Activated CD4-positive, alpha-beta T cell treated with anti-CD3 and anti-CD28 coated beads, Interleukin-10, Interleukin-2, amounts not matched to agents 100 ng/mL and 50 ng/mL, durations not matched to agents 16 hours and 8 hours (primary cell): ENCODE measurements at places on chromosomes 3 and 15.

DNA sequence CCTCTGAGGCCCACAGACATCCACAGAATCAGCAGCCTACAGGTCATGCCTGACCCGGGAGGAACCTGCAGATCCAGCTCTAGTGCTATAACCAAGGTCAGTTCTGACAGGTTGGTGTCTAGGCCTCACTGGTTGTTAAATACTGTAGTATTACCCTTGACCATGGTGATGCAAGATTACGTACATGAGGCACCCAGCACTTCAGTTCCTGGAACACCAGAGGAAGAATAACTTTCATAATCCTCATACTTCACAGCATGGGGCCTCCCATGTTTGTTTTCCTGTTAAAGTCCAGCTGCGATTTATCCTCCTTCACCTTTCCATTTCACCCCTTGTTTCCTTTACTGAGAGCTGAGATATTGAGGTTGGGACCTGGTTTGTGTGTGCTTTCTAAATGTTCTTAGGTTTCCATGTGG is 34.4 kb upstream of the GLCE start:
- DNase-seq = peak; percentile 28

DNA sequence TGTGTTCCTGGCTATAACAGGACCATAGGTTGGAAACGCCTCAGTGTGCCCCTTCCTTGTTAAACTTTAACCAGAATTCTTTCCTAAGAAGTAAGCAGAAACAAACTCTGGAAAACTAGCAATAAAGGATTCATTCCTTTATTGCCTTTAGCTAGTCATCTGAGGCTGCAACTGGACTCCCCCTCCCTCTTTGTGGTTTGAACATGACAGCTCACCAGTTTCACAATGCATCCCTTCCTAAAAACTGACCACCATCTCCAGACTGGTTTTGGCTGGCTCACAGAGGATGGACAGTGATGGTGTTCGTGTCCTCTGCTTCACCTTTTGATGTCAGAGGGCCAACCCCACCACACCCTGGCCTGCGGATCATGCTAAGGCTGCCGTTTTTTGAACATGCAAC is 27.9 kb upstream of the TGFBR2 start:
- no peak for DNase-seq

DNA sequence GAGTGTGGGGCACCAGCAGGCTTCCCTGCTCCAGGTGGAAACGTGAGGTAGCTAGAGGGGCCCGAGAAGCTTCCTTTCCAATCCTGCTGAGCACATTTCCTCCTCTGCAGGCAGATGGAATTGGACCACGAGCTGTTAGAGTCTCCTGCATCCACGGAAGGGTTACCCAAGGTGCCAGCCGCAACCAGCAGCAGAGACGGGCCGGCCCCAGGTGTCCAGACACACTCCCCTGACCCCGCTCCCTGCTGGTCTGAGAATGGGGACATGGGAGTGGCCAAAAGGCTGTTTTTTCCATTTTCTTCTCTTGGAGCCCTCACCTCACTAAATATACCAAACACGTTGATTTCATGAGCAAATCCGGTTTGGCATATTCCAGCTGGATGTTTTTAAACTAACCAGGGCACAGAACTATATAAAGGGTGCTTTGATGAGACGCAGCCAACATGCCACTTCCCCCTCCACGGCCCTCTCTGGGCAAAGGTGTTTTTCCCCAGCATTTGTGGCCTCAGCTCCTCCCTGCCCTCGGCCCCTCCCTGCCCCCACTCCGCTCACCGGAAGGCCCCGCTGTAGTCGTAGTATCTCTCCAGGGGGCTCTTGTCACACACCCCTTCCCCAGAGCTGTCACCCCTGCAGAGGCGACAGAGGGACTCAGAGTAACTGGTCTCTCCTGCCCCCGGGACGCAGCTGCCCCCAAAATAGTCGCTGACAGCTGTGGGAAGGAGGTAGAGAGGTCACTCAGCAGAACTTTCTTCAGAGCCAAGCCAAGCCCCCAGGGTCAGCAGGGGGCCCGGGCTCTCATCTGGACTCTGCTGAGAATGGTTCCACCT is 7.0 kb downstream of the MELTF start:
- DNase-seq = no peak

DNA sequence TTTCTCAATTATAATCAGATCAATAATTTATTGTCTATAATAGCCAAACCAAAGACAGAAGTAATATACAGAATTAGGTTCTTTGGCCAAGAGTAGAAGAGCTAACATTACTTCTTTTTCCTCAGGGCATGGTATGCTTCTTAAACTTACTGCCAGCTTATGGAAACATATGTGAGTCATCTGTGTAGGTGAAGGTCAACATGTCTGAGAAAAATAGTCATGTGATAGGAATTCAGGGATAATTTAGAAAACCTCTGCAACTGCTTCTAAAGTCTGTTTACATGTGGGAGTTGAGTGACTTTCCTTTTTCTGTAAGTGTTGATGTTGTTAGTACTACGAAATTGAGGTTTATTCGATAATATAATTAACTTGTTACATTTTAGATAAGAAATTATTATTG is 19.2 kb upstream of the MAP6D1 start:
- DNase-seq = peak; percentile 18

- DNase-seq = no peak
Measured at GRCh38 chr3:195714380-195715011, 6.3 kb upstream of the MUC20 start.

GRCh38 chr3:175580318-175580717 is 721.2 kb downstream of the NAALADL2 start:
- DNase-seq = no peak

DNA sequence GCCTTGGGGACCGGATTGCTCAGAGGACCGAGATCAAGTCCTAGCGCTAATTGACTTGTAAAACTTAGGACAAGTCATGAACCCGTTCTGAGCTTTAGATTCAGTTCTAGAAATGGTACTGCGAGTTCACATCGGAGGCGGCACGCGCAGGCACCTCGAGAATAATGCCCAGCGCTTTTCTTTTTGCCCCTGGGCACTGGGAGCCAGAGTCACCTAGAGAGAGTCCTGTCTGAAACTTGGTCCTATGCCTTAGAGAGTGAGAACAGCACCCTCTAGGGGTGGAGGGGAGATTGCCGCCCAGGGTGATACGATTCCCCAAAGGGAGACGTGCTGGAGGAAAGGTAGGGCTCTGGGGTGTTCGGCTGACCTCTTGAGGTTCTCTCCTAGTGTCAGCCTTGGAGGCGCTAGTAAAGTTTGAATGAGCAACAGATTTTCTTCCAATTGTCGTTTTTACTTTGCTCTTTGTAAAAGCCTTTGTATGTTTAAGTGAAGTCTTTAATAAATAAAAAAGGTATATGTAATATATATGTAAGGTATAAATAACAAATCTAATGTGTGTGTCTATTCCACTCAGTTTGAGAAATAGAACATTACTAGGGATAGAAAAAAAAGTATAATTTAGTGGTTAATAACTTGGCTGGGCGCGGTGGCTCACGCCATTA is 826 bp downstream of the EEF1AKMT4 start:
- peak; percentile 95 for DNase-seq

DNA sequence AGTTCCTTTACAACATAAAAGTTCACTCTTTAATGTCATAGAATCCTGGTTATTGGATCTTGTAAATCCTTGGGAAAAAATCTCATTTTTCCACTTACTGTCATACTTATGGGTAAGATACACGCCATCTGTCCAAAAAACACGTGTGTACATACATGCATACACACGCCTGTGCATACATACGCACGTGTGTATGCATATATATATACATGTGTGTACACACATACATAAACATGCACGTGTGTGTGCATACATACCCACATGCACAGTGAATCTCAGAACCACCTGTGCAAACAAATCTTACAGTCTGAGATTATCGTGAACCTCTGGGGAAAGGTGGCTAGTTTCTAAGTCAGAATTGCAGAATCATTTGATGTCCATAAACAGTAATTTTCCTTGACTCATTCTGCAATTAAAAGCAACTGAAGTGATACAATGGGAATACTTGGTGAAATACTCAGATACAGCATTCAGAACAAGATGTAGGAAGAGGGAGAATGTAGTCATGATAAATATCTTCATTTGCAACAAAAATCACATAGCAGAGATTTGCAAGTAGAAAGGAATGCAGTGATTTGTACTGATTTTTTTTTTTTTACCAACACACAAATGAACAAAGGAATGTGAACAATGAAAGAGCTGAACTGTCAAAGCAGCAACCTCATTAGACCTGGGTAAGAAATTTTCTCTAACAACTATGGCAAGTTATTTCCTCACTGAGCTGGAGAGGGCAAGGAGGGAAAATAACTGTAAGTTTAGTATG is 160.6 kb upstream of the POU1F1 start:
- no peak for DNase-seq

DNA sequence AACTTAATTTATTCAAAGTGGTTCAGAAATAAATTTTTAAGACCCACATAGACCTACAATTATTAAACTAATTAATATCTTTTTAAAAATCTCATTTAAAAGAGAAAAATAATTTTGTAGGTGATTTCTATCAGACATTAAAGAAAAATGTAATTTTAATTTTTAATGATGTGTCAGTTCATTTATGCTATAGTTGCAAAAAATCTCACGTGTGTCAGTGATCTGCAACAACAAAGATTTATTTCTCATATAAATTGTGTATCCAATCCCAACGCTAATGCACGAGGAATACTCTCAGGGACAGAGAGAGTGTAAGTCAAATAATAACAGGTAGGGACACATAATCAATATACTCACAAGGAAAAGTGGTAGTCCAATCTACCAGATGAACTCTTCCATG is 456.6 kb upstream of the CCDC54 start:
- no peak for DNase-seq

DNA sequence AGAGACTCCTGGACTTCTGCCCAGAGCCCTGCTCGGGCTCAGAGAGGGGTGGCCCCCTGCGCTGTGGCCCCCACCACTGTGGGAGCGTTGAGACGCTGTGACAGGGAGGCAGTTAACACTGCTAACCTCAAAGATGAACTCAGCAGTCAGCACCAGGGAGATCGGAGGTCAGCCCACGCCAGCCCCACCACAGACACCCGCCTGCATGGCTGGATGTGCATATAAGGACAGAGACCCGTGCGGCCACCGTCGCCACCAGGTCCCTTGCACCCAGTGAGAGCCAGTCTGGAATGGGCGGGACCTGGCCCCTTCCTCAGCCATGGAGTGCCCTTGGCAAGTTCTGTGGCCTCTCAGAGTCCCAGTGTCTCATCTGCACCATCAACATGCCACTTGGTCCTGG is 48.5 kb upstream of the FURIN start:
- peak; percentile 58 for DNase-seq

DNA sequence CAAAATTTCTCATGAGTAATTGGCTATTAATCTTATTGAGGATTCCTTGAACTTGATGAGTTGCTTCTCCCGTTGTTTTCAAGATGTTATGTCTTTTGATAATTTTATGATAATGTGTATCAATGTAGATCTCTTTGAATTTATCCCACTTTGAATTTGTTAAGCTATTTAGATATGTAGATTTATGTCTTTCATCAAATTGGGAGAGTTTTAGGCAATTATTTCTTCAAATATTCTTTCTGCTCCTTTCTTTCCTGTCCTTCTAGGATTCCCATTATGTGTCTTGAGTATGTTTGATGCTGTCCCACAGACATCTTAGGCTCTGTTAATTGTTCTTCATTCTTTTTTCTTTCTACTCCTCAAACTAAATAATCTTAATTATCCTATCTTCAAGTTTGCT is 68.1 kb upstream of the FGD5 start:
- no peak for DNase-seq

GRCh38 chr3:150232992-150233451 is 175.1 kb upstream of the TSC22D2 start:
- no peak for DNase-seq

DNA sequence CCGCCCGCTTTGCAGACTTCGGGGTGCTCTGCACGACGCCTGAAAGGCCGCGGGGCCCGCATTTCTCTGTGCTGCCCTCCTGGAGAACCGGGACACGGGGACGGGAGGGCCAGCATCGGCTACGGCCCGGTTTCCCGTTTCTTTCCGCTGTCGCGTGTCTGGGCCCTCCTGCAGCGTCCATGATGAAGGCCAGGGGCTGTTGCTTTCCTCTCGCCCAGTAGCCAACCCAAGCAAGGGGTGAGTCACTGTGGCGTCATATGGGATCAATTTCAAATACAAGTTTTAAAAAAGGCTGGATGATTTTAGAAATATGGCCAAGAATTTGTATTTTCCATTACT is 435 bp downstream of the SLC35G2 start:
- DNase-seq = peak; percentile 12

- DNase-seq = no peak
Measured at GRCh38 chr3:147705651-147706051, 296.5 kb downstream of the ZIC1 start.

GRCh38 chr15:67253549-67254237 is 768 bp downstream of the AAGAB start:
- no peak for DNase-seq

DNA sequence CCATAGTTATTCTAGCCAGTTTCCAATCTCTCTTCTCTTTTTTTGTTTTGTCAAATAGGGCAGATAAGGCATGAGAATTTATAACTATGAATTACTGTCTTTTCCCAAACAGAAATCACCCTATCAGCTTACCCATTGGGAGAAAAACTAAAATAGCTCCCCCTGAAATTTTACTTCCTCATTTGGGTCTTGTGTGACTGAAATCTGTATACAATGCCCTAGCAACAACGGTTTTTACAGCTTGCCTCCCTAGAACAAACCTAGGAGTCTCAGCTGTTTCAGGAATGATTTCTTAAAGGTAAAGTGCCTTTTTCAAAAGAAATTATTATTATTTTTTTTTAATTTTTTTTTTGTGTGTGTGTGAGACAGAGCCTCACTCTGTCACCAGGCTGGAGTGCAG is 56.8 kb downstream of the CD86 start:
- no peak for DNase-seq

- no peak for DNase-seq
Measured at GRCh38 chr3:129549006-129549800, 6.2 kb downstream of the H1-8 start.

- DNase-seq = no peak
Measured at GRCh38 chr3:61463191-61463590, 98.2 kb upstream of the PTPRG start.

DNA sequence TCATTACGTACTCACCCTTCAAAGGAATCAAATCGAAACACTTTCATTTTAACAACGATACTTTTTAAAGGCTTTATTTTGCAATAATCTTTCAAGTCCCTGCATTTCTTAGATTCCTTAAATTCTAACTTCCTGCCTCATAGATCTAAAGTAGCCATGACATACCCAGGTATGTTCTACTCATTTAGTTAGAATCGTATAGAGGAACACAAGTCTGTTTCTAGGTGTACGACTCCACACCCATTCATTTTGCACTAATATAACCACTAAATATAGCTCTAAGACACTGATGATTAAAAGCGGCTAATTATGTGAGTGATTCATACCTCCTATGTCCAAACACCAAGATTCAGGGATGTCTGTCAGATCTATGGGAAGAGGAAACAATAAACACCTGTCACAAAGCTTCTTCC is 1.3 kb downstream of the ATP13A3 start:
- peak; percentile 33 for DNase-seq

GRCh38 chr3:156274791-156275190 is 154.4 kb downstream of the KCNAB1 start:
- DNase-seq = no peak
